NCI-H187 (cell line): ENCODE measurements at places on chromosomes 5 and 9.

GRCh38 chr9:72945391-72945790, 7.5 kb downstream of the ALDH1A1 start:
- DNase-seq, result no peak

GRCh38 chr5:126963822-126964375, 66.5 kb downstream of the MARCHF3 start:
- no peak for DNase-seq

DNA sequence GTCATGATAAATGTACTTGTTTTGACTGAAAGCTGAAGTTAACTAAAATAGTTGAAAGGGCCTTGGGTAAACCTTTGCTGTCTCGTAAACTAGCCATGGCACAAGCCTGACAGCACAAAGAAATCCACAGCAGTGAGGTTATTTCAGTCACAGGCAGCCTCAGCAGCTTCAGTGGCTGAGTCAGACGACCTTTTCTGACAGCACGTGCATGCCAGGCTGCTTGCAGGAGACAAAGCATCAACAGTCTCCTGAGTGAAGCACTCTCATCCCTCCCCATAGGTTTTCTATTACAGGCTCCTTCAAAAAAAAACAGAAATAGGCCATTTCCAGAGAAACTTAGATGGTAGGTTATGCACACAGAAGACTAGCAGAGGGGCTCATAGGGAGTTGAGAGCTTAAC, 34.6 kb downstream of the OXCT1 start:
- no peak for DNase-seq

- no peak for DNase-seq
Observed at GRCh38 chr5:147565524-147565923, 55.7 kb upstream of the DPYSL3 start.

GRCh38 chr9:93459432-93459847, 6.1 kb upstream of the FAM120AOS start:
- DNase-seq, result no peak

GRCh38 chr5:88583471-88583870, 299.5 kb downstream of the MEF2C start:
- no peak for DNase-seq

GRCh38 chr5:81749561-81750307, 1.2 kb downstream of the SSBP2 start:
- peak; percentile 31 for DNase-seq

- no peak for DNase-seq
Observed at GRCh38 chr5:136020001-136020382, 8.8 kb upstream of the TGFBI start.

DNA sequence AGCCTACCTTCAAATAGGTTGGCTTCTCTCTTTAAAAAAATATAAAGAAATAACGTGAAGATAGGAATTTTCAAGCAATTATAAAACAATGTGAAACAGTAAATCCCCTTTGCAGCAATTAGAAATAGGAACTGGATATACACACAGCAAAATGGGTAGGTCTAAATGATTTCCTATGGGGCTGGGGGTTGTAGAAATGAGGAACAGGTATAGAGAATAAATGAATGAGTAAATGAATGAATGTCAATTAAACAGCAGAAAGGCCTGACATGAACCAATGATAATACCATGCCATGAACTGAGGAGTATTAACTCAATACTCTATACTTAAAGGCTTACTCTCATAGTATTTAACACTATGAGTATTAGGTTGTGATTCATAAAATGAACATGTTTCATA, 21.6 kb downstream of the SSBP2 start:
- no peak for DNase-seq

GRCh38 chr5:24368115-24368514, 276.7 kb downstream of the CDH10 start:
- no peak for DNase-seq

GRCh38 chr9:74589576-74589975, 92.4 kb downstream of the RORB start:
- no peak for DNase-seq

DNA sequence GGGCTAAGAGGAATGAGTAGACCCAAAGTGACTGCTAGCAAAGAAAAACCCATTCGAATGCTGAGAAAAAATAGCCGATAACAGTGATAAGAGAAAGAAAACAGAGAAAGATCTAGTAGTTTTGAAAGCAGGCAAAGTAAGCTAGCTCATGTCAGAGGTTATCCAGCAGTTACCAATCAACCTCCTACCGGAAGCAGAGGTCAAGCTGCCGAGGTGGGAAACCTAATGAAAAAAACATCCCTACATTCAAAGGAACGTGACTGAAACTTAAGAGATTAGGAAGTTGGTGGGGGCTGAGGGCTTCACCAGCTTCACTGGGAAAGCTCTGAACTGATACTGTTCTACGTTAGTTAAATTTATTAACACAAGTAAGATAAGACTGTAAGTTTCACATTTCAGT, 32.6 kb downstream of the SSBP2 start:
- no peak for DNase-seq

- no peak for DNase-seq
Observed at GRCh38 chr5:113197456-113198200, 221.0 kb downstream of the DCP2 start.

DNA sequence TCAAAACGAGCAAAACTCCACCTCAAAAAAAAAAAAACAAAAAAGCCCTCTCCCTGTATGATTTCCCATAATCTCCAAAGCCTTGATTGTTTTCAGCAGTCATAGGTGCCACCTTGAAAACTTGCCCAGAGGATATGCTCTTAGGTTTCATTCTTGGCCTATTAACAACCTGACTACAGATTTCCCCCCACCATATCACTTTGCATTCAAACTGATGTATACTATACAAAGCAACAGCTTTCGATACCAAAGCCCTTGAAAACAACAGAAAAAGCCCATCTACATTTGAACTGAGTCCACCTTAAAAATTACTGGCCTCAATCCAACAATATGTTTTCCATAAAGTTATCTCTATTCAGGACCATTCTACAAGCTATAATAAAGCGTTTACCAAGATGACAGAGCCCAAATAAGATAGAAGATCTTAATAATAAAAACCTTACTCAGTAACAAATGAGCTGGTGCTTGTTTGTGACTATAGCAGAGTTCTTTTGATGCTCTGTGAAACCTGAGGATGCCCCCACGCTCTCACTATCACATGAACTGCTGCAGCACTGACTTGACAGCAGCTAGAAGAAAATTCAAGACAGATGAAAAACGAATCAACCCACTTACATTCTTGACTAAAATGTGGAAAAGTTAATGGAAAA, 44.4 kb downstream of the FNBP1 start:
- DNase-seq, result no peak

GRCh38 chr5:124408738-124409453, 337.5 kb downstream of the ZNF608 start:
- no peak for DNase-seq

DNA sequence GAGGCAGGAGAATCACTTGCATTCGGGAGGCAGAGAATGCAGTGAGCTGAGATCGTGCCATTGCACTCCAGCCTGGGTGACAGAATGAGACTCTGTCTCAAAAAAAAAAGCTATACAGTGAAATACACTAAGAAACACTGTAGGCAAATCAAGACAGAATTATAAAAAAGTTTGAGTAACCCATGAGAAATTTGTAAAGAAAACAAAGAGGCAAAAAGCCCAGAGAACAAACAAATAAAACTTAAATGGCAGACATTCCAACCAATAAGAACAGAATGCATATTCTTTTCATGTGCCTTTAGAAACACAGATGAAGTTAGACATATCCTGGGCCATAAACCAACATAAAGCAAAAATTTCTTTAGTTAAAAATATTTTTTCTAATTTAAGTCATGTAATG, 30.6 kb downstream of the ZNF169 start:
- no peak for DNase-seq

DNA sequence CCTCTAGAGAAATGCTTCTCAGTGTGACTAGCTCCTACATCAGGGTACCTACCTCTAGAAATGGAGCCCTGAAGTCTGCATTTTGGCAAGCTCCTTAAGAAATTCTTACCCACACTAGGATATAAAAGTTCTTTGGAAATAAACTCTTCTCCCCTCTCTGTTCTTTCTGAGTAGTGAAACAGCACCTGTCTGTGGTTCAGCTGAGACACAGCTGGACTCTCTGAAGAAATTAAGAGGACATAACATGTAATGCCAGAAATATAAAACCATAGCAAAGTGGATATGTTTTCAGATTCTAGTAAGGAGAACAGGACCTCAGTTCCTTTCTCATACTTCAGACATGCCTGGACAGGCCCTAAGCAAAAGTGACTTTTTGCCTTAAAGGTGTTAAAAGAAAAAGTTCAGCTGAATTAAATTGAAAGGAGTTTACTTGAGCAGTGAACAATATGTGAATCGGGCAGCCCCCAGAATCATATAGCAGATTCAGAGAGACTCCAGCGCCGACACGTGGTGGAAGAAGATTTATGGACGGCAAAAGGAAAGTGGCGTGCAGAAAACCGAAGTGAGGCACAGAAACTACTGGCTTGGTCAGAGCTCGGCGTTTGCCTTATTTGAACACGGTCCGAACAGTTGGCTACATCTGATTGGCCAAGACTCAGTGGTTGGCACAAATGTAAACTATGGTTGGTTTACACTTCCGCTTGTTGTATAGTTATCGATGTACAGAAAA, 64.5 kb downstream of the PRKACG start:
- peak; percentile 3 for DNase-seq

GRCh38 chr9:134743853-134744252, 102.2 kb downstream of the COL5A1 start:
- DNase-seq, result no peak

DNA sequence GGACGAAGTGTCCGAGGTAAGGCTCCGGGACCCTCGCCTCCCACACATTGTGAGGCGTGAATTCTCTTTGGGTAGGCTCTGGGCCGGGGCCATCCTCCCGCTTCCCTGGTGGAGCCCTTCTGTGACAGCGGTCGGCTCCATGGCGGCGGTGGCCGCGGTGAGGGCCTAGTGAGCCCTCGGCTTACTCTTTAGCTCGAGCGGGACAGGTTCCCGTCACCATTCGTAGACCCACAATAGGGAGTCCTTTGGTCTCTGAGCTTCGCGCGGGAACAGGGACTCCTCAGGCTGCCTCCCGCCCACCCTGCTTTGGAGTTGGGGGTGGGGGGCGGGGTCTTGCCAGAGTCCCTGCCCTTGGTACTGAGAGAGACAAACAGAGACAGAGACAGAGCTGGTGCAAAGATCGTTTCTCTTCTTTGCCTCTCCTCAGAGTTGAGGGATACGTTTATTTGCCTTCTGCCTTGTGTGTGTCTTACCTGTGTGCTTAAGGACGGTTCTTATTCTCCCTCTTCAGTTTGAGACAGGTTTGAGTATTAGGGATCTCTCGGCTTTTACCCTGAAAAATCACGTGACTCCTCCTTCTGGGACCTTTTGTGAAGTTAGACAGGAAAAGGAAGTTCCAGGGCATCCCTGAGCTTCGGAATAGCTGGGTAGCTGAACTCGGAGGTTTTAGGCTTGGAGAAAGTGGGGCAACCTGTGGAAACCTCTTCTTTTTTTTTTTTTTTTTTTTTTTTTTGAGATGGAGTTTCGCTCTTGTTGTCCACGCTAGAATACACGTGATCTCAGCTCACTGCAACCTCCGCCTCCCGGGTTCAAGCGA, 833 bp downstream of the ANKHD1 start:
- no peak for DNase-seq

- no peak for DNase-seq
Observed at GRCh38 chr9:87657893-87658292, 68.0 kb upstream of the CTSL start.

DNA sequence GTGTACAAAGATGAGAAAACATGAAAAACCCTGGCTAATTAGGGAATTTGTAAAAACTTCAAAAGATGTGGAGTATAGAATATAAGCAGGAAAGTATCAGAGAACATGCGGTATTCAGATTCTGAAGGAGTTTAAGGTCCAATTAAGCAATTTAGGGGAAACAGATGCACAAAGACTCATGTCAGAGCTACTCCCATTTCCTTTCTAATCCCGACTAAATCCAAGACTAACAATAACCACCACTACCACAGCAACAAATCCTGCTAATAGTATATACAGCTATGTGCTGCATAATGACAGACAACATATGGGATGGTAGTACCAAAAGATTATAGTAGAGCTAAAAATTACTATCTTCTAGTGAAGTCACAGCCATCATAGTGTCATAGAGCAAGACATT, 102.1 kb downstream of the LURAP1L start:
- DNase-seq, result no peak

- DNase-seq, result no peak
Observed at GRCh38 chr9:12740845-12741244, 34.0 kb upstream of the LURAP1L start.

DNA sequence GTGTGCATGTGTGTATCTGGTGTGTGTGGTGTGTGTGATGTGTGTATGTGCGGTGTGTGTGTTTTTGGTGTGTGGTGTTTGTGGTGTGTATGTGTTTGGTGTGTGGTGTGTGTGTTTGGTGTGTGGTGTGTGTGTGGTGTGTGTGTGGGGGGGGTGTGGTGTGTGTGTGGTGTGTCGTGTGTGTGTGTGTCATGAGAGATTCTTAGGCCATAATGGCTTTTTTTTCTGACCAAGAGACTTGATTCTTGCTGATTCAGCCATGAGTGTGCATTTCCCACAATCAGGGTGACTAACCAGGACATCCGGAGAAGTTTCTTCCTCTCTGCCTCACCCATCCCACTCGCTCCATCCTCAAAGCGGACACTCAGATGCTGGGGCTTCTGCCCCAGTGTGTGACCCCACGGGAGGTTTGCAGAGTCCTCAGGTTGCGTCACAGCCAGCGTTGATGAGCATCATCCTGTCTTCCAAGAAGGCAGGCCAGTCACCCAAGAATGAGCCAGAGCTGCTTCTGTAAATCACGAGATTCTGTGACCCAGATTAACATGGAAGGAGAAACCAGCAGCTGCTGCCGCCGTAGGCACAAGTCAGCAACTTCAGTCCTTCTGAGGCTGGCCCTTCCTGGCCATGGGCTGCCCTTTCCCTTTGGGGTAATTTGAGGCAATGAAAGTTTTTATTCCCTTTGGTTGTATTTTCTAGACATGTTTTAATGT, 12.5 kb upstream of the CTSL start:
- DNase-seq, result no peak

GRCh38 chr9:134601764-134602163, 39.8 kb upstream of the COL5A1 start:
- no peak for DNase-seq

DNA sequence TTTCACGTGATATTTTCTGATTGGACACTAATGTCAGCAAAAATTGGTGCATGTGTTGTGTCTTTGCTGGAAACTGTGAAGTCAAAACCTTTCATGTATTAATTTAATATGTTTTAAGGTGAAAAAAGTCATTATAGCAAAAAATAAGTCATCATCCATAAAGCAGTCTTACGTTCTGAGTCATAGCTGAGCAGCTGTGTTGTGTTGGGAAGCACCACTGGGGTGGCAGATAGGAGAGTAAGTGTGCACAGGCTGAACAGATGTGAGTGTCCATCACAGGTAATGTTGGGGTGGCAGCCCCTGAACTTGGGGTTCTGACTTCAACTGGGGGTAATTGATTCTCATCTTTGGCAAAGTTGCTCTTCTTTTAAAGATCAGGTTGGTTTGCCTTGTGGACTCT, 156.8 kb downstream of the NXNL2 start:
- no peak for DNase-seq

DNA sequence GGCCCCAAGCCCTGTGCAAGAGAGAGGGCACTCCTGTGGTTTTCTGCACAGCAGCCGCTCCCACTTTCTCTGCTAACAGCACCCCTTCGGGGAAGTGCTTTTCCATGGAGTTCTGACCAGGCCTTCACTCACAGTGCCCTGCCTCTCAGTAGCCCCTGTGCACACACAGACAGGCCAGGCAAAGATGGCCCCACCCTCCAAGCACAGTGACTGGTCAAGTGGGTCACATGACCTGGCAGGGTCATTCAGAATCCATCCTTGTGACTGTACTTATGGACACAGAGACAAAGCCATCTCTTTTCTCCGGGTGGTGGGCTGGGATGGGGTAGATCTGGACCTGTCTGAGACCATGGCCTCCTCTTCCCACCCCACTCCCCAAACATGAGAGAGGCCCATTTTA, 82.5 kb downstream of the PSD2 start:
- DNase-seq, result no peak
